ENCODE measurements at places on chromosomes 1 and 21. TPM values are rescaled to one million over a fixed set of nuclear protein-coding genes. Genes with fewer than 3 reads are reported as not detected.
A peak's percentile ranks its signal among the peaks of the same experiment; 100 is the strongest.

GJB4 gene
- total RNA-seq, result not detected

LPAR3 gene
- total RNA-seq, result not detected

DNA sequence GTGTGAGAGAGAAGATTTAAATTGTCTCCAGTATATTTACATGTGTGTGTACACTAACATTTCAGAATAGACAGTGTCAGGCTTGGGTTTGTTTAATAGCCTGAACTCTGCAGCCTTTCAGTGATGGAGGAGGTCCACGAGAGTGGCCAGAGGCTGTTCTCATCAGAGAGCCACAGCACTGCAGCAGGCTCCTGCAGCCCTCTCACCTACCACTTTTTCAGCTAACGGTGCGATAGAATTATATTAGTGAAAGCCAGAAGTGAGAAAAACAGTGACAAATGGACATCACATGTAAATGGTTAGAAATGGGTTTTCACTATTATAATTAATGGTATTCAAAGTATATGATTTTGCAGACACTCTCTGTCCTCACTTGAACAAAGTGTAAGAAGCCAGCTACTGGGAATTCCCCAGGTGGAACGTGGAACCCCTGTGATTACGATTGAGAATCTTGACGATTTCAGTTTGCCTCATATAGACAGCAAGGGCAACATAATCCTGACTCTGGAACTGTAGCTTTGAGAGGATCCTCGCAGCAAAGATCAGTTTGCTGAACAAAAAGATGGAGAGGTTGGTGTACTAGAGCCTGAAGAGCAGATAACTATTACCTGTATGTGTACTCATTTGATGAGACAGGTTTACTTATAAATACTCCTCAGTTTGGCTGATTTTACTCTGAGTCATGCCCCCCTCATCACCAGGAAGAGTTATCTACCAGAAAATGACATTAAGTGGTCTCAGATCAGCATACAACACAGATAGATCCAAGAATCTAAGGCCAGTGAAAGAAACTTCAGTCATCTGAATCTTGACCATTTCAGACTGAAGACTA is 31.4 kb downstream of the IFI16 start:
- no peak for DNase-seq

- DNase-seq, result no peak
Observed at GRCh38 chr1:36350659-36351226, 27.3 kb upstream of the EVA1B start.

- DNase-seq, result no peak
Observed at GRCh38 chr1:185016880-185017279, 28.5 kb upstream of the RNF2 start.

DNA sequence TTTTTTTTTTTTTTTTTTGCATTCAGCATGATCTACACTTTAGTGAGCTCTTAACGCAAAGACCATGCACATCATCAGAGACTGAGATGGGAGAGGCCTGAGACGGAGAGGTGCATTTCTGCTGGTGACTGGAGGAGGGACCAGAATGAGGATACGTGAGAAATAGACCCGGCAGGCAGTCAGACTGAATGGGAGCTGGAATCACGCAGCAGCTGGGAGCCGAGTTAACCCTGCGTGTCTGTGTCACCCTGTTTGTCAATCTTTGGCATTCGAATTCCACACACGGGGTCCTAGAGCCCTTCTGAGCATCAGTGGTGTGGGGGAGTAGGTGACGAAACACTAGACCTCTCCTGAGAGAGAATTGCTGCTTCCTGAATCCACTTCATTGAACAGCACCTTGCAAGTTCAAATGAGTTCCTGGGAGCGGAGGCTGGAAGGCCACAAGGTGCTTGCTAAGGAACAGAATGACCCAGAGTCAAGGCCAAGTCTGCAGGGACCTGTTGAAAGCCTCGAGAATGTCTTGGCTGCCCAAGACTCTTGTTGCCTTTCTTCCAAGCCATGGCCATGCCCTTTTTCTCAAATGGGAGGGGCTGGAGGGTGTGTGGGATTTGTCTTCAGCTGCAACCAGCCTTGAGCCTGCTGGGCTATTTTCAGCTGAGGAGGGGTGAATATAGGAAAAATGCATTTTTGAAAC is 123.3 kb downstream of the CNIH3 start:
- DNase-seq, result no peak

GRCh38 chr1:2209400-2210083 is 15.0 kb upstream of the FAAP20 start:
- no peak for DNase-seq

- DNase-seq, result no peak
Observed at GRCh38 chr1:119896303-119896702, at the start of gene ADAM30. TSS of gene ADAM30 (minus strand) at chr1:119896515. CDS start at chr1:119896336, 179 bp downstream.

DNA sequence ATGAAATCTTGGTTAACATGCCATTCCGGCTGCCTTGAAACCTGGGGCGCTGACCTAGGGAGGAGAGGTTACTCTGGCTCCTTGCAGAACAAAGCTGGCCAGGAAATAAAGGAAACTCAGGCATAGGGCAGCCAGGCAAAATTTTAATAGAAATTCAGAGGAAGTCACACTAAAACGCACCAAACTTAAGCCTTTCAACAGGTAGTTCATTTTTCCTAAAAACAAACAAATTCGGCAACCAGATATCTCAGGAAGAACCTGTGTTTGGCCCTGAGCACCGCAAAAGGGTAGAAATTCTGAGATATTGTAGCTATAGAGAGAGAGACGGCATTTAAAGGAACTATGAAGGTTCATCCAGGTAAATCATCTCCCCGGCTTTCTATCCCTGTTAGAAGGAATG is 13.1 kb downstream of the LYST start:
- DNase-seq, result no peak

- peak; percentile 69 for DNase-seq
Observed at GRCh38 chr1:156471496-156472490, 28.8 kb downstream of the MEF2D start.
